GM04503 (cell line): ENCODE measurements at places on chromosomes 5 and 9.

DNA sequence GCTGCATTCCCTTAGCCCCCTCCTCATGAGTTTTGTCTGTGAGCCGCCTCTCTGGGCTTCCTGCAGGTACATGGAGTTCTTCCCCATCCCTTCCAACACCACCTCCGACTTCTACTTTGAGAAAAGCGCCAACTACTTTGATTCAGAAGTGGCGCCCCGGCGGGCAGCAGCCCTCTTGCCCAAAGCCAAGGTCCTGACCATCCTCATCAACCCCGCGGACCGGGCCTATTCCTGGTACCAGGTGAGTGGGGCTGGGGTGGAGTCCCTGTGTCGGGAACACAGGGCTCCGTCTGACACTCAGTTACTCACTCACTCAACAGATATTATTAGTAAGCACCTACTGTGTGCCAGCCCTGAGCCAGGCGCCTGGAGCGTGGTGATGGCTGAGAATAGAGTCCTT, 37.3 kb downstream of the NDST1 start:
- DNase-seq, result no peak

DNA sequence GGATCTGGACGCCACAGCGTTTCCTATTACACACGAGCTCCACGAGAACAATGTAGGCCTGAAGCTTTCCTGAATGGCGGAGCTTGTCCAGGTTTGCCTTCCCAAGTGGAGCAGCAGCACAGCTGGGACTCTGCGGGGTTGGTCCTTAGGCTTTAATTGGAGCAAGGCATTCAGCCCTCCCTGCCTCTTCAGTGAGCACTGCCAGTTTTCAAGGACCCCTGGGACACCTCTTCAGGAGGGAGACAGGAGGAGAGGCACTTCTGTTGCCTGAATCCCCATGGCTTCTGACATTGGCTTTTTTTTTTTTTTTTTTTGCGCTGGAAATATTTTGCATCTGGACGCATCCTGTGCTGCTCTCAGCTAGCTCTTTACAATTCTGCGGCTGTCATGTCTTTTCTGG, 179.4 kb downstream of the SEMA6A start:
- no peak for DNase-seq

DNA sequence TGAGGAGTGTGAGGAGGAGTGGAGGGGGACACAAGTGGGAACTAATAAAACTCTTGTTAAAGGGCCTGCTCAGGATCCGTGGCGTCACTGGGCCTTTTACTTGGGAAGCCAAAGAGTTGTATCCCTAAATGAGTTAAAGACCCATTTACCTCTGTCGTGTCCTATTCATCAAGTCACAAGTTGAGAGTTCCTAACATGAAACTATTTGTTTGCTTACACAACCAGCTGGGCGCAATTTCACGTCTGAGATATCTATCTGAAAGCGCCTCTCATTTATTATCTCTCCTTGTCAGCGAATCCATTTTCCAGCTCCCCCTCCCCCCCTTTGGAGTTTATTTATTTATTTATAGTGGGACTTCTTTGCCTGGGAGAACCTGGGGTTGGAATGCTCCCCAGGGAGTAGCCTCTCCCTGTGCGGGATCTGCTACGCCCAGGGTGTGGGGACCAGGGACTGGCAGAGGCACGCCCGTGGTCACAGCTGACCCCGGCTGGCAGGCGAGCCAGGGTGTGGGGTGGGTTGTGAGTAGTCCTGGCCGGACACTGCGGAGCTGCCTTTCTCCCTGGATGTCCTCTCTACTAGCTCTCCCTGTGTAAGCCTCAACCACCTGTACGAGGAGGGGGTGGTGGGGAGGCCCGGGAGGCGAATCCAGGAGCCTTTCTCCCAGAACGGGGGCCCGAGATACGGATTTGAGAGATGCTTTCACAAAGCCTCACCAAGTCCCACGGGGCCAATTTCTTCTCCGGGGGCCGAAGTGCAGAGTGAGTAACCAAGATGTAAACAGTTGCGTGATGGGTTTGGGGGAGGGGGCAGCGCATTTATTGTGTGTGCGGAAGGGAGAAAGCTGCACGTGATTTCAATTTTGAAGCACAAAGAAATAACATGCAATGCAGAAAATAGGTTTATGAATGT, 15.3 kb downstream of the NR2F1 start:
- no peak for DNase-seq

GRCh38 chr5:178244576-178244975, 12.0 kb upstream of the PHYKPL start:
- no peak for DNase-seq

GRCh38 chr5:52692039-52692438, 95.7 kb upstream of the ITGA1 start:
- DNase-seq, result peak; percentile 60

DNA sequence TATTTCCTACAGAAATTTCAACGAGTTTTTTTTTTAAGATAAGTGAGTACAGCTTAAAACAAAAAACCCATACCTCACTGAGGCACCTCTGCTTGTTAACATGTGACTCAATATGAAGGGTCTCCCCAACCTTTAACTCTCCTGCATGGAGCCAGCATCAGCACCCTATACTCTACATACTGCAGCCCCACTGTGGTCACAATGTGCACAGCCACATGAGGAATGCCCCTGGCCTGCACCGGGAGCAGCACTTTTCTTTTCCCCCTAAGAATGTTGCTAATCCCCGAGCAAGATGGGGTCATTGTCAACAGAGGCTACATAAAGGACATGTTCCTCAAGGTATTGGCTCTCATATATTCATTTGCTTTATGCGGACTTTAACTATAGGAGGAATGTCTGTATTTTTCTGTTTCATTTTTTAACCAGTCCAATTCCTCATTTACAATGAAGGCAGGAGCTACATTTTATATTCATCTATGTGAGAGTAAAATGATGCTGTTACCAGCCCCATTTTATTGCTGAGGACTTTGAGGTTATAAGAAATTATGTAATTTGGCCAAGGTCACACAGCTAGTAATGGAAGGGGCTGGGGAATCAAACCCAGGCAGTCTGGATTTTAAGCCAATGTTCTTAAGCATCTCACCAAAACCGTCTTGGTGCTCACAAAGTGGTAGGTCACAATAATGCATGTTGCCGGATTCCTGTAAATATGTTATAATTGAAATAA, 93.0 kb downstream of the APBA1 start:
- no peak for DNase-seq

- DNase-seq, result no peak
These were observed 86.8 kb upstream of the OSMR start for GRCh38 chr5:38758774-38759600.

GRCh38 chr5:126562823-126563222, 32.2 kb downstream of the ALDH7A1 start:
- no peak for DNase-seq

DNA sequence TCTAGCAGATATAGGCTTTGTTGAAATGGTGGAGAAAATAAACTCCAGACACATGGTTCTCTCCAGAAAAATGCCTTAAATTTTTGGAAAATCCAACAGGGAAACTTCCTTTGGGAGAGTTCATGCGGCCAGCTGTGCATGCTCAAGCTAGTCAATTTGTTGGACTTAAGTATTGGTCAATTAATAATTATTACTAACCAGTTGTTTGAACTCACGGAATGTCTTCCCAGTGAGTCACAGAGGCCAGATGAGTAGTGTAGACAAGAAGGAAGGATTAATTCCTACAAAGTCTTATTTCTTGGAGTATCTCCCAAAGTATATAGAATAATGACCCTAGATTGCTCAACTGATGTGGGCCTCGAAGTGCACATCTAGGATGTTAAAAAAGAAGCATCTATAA, 103.6 kb downstream of the MACIR start:
- no peak for DNase-seq

GRCh38 chr9:119453980-119454379, 84.7 kb upstream of the BRINP1 start:
- DNase-seq, result no peak
